Stimulated activated CD4-positive, alpha-beta T cell treated with anti-CD3 and anti-CD28 coated beads, Interleukin-4, amount 100 ng/mL, for 48 hours (primary cell): ENCODE measurements at places on chromosomes 4 and X.

DNA sequence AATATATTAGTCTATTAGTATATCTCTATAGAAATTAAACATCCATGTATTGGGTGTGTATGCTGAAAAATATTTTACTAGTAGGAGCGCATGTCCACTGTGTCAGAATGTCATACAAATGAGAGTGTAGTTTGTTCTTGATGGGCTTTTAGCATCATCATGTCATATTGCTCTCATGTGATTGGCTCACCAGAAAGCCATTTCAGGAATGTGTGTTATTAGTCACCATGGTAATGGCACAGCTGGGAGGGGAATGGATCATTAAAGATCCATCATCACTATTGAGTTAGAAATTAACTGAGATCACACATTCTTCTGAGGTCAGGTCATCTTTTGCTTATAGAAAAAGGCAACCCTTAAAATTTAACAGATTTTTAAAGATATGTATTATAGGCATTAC, 77.3 kb downstream of the PHEX start:
- DNase-seq: no peak

- DNase-seq: no peak
Measured at GRCh38 chrX:96889726-96890125, 6.0 kb downstream of the RPA4 start.

- no peak for DNase-seq
Measured at GRCh38 chrX:2751291-2751690, 549 bp upstream of the XG start.

- DNase-seq: no peak
Measured at GRCh38 chr4:136873555-136873954, 658.7 kb downstream of the PCDH18 start.

- no peak for DNase-seq
Measured at GRCh38 chr4:78081541-78081940, 24.4 kb downstream of the FRAS1 start.
